Stimulated activated CD8-positive, alpha-beta memory T cell treated with anti-CD3 and anti-CD28 coated beads, Interleukin-7, amount 100 ng/mL, for 1 hour (primary cell): ENCODE measurements at places on chromosomes 11 and 22.

- no peak for DNase-seq
These were observed 23.6 kb upstream of the CACNG2 start for GRCh38 chr22:36727110-36727509.

DNA sequence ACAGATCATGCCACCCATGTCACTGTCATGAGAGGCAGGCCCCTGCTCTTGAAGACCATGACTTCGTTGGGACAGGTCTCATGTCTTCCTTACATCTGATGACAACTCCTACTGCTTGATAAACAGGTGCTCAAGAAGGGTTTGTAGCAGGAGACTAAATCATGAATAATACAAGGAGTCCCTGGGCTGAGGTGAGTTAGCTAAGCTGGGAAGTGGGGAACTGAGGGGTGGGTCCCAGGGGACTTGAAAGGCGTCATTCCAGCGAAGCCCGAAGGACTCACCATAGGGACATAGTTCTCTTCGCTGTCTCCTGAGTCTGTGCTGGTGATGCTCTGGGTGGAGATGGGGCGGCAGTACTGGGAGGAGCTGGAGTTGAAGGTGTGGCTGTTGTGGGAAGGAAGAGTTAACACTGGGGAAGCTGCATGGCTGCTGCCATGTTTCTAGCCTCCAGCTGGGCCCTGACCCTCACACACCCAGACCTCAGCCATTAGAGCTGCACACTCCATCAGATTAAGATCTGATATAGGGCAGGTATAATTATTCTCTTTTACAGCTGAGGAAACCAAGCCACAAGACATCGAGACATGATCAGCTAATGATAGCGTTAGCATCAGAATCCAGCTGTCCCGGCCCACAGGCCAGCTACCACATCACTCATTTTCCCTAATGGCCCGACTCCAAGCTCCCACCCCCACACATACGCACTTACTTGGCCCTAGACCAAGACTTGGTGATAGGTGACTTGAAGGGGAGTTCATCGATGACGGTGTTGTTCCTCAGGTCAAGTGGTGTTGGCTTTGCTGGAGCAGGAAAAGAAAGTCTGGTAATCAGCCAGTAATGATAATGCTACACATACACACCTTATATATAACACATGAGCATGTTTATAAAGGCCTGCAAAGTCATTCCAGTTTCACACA, 32.9 kb downstream of the USP35 start:
- DNase-seq = no peak

- DNase-seq = no peak
These were observed 56.1 kb upstream of the UBASH3B start for GRCh38 chr11:122599434-122599833.

DNA sequence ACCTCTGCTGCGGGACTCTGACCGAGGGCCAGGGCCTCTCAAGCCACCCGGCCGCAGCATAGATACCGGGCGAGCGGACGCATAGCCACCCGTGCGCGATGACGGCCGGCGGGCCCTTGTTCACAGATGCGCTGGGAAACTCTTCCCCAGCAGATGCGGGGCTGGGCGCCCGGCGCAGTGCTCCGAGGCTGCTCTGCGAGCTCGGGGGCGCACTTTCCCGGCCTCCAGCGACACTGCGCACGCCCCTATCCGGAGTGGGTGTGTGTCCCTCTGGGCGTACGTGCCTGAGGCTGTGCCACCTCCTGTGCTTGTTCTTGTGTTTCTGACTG, 104.7 kb upstream of the E2F8 start:
- no peak for DNase-seq

DNA sequence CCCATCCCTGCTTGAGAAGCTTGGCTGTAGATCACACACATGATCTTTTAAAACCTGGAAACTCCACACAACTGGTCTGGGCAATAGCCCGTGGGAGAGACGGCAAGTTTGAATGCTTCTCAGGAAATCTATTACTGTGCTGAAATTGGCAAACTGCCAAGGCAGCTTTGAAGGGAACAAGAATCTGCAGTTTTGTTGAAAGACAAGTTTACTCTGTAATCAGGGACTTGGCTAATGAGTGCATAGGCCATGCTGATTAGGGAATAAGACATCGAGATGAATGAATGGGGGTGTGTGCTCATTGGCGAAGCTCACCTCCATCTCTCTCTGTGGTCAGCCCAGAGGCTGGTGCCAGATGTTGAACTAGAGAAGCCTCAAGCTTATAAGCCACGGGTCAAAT, 218.8 kb downstream of the HIPK3 start:
- DNase-seq = no peak

DNA sequence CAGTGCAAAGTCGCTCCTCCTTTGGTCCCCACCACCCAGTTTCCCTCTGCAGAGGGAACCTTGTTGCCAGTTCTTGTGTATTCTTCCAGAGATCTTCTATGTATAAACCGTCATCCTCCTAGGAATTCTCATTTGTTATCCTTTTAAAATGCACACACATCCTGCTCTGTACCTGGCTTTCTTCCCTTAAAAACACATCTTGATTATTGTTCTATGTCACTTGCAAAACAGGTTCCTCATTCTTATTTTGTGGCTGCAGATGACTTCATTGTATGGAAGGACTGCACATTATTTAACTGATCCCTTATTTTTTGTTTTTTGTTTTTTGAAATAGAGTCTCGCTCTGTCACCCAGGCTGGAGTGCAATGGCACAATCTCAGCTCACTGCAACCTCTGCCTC, 26.6 kb upstream of the SYT7 start:
- DNase-seq = no peak

GRCh38 chr11:33452836-33453624, 195.8 kb downstream of the HIPK3 start:
- no peak for DNase-seq

GRCh38 chr22:45317551-45318167, 7.9 kb downstream of the FAM118A start:
- DNase-seq = no peak
